ENCODE measurements at places on chromosomes 1 and 21.

DNA sequence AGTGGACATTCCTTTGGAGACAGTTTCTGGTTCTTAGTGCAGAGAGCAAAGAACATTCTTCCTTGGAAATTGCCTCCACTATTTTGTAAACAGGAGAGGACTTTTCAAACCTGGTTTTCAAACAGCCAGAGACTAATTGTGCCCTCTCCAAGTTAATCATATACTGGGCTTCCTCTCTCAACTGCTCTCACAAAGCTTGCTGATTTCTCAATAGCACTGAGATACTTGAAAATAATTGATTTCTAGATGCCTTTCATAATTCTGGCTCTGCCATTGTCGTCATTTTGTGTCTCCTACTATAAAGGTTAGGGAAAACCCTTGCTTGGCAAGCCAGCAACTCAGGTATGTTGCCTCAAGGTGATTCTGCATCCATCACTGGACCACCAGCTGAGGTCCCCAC lies 56.0 kb downstream of the KCNJ15 start:
- DNase-seq: no peak

GRCh38 chr21:14382835-14383595 lies at the start of gene HSPA13:
Gene HSPA13, minus strand, starts transcription at chr21:14383146. Its CDS starts 27 bp downstream, at chr21:14383119.
- DNase-seq: peak; percentile 92

- no peak for DNase-seq
Measured at GRCh38 chr1:216894494-216894893, 171.3 kb upstream of the ESRRG start.

- DNase-seq: no peak
Measured at GRCh38 chr1:9767964-9768668, 55.6 kb downstream of the CLSTN1 start.

DNA sequence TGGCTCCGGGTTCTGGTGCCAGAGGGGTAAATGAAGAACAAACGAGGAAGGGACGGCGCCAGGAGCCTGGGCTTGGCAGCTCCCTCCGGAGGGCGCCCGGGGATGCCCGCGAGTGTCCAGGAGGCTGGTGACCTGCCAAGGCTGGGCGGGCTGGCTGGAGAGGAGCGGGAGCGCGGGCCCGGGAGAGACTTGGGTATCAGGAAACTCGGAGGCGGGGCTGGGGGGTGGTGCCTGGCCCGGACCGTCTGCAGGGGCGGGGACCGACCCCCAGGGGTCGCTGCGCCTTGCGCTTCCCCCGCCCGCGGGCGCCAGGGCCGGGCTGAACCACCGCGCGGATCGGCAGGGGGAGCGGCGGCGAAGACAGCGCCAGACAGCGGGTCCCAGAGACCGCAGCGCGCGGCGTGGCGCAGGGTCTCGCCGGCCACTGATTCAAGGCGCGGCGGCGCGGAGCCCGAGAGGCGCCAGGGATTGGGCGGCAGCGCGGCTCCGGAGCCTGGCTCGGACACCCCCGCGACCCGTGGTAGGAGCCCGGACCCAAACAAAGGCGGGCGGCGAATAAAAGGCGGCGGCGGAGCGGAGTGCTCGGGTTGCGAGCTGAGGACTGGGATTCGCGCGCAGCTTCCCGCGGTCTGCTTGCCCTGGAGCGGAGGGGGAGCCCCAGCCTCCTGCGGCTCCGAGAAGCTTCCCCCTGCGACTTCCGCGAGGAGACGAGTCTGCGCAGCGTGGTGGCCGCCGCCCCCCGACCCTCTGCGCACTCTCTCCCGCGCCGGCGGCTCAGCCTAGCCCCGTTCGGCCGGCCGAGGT lies at the start of gene DISP3:
Gene DISP3 (plus strand): TSS at position 585 of the 804 bp plus-strand sequence. CDS start 21,838 bp downstream, outside the sequence.
- no peak for DNase-seq

GRCh38 chr1:206739411-206740076 lies 31.0 kb upstream of the IL19 start:
- DNase-seq: no peak

GRCh38 chr1:245168906-245169305 lies 14.1 kb downstream of the KIF26B start:
- DNase-seq: no peak

GRCh38 chr1:20385630-20386029 lies 95.0 kb downstream of the VWA5B1 start:
- DNase-seq: no peak

- no peak for DNase-seq
Measured at GRCh38 chr1:109497449-109498160, 3.7 kb downstream of the CYB561D1 start.

- no peak for DNase-seq
Measured at GRCh38 chr1:100580446-100580845, 42.5 kb downstream of the GPR88 start.
